ENCODE measurements at places on chromosomes 5 and 9. TPM values are rescaled to one million over a fixed set of nuclear protein-coding genes. Genes with fewer than 3 reads are reported as not detected.

AGXT2 gene
- not detected for total RNA-seq

NMUR2 gene
- total RNA-seq, result not detected

PROB1 gene
- total RNA-seq, result 3.9 TPM

SIT1 gene
- 102 TPM for total RNA-seq

SLC27A6 gene
- not detected for total RNA-seq

ASPN gene
- total RNA-seq, result not detected

TXNDC8 gene
- total RNA-seq, result not detected

VLDLR gene
- total RNA-seq, result 13.0 TPM

TGFBI gene
- total RNA-seq, result not detected

STK32A gene
- total RNA-seq, result not detected

ANKRD31 gene
- 0.94 TPM for total RNA-seq

HTR1A gene
- total RNA-seq, result not detected

CDH9 gene
- total RNA-seq, result not detected

FBP1 gene
- total RNA-seq, result 1.2 TPM

RNF44 gene
- total RNA-seq, result 55.3 TPM

APBA1 gene
- not detected for total RNA-seq

TMEM174 gene
- not detected for total RNA-seq

SH3GL2 gene
- not detected for total RNA-seq

PCDHGA1 gene
- 0.07 TPM for total RNA-seq

IL17B gene
- total RNA-seq, result not detected

SH3TC2 gene
- total RNA-seq, result not detected

SLC46A2 gene
- not detected for total RNA-seq

SSNA1 gene
- total RNA-seq, result 58.4 TPM

SLC1A1 gene
- 0.29 TPM for total RNA-seq

SPATA31D4 gene
- total RNA-seq, result not detected

BAAT gene
- total RNA-seq, result not detected

PCDHB3 gene
- total RNA-seq, result not detected

ARHGEF28 gene
- total RNA-seq, result 0.05 TPM

CD72 gene
- total RNA-seq, result 15.5 TPM

CNTFR gene
- not detected for total RNA-seq

NUTM2F gene
- not detected for total RNA-seq

SLC6A18 gene
- total RNA-seq, result not detected

ZNG1A gene
- 47.4 TPM for total RNA-seq

All from activated CD8-positive, alpha-beta T cell treated with anti-CD3 and anti-CD28 coated beads for 36 hours (primary cell).